ENCODE measurements at places on chromosomes 3 and 15.

DNA sequence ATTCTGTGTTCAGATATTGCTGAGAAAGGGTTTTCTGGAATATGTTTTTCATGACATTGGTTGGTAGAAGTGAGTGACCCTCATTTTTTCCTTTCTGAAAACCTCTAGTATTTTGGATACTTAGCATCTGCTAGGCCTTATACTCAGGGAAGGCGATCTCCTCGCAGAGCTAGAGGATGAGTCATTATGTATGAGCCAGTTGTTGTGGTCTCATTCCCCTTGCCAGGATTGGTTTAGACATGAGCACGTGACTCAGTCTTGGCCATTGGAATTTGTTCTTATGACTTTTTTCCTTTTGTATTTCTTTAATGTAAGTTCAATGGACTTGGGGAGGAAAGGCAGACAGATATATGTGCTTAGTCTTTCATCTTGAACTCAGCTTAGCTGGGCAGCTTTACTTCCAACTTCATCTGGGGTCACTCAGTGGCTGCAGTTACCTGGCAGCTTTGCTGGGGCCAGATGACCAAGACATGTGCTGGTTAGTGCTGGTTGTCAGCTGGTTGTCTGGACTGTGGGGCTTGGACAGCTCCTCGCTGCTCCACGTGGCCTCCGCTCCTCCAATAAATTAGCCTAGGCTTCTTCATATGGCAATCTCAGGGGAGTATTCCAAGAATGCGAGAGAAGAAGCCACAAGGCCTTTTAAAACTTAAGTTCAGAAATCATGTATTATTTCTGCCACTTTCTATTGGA is 207.5 kb downstream of the IL20RB start:
- DNase-seq: no peak

DNA sequence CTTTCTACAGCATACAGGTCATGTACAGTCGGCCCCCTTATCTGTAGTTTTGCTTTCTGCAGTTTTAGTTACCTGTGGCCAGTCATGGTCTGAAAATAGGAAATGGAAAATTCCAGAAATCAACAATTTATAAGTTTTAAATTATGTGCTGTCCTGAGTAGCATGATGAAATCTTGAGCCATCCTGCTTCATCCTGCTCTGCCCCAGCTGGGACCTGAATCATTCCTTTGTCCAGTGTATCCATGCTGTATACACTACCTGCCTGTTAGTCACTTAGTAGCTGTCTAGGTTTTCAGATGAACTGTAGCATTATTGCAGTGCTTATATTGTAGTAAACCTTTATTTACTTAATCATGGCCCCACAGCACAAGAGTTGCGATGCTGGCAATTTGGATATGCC is 44.8 kb downstream of the AP4E1 start:
- no peak for DNase-seq

DNA sequence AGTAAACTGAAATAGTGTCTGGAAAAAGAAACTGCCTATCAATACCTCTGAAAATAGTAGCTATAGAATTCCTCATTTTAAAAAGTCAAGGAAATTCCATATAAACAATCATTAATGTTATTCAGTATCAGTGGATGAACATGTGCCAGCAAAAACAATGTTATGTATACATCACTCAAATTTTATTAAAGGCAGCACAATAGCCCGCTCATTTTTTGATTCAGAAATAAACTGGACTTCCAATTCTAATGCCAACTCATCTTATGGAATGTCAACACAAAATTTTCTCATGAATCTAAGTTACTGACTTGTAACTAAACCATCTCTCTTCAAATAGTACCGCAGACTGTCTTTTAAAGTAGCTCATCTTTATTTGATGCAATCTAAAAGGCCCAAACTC is 19.0 kb downstream of the THBS1 start:
- no peak for DNase-seq

DNA sequence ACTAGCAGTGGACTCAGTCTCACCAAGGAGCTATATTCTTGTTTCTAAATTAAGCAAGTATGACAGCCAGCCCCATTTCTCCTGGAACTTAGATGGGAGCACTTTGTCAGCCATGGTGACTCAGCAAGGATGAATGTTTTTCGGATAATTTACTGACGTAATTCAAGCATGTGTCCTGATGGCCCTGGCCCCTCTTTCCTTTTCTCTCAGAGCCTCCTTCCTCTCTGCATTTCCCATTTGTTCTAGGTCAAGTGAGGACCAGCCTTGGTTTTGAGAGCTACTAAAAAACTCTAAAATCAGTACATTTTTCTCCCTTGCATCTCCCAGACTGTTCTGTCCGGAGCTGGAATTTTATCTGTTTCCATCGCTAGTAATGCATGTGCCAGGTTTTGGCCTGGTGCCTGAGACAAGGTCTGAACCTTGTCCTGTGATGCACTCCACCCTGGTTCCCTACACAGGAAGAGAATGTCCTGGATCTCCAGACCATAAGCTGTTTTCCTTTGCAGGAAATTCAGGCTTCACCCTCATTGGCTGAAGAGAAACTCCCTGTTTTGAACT is 256.6 kb upstream of the ROPN1 start:
- DNase-seq: no peak

- DNase-seq: no peak
Measured at GRCh38 chr3:171967137-171967783, 72.1 kb upstream of the FNDC3B start.

DNA sequence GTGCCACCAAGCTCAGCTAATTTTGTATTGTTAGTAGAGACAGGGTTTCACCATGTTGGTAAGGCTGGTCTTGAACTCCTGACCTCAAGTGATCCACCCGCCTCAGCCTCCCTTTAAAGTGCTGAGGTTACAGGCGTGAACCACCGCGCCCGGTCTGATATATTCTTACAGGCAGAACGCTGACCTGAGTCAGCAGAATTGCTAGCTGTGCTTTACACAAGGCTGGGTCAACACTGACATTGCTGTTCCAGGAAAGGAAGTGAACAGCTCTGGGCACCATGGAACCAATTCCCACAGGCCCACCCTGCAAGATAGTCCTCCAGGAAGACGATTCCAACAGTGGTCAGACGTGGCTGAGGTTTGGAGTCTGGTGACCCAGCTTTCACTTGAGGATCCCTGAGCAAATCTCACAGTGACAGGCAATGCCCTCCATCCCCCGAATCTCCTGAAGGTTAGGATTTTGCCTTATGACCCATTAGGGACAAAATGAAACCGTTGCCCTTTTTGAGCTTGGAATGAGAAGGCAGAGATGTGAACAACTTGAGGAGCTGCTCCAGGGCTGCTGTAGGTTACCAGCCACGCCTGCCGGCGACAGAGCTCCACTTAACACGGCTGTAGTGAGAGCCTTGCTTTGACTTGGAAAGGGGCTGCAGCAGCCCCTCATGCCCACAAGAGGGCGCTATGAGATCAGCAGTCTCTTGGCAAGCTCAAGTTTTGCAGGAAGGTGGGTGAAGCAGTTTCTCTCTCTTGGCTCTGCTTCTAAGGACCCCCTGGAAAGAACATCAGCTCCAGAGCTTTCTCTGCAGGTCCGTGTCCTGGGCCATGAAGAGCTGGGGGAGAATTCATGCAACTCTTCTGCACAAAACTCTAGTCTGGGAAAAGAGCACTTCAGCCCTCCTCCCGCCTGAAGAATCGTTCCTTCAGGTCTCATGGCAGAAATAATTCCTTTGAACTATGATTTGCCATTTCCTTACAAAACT is 74.1 kb downstream of the SENP2 start:
- DNase-seq: peak; percentile 76

- no peak for DNase-seq
Measured at GRCh38 chr3:7290077-7290825, 429.3 kb downstream of the GRM7 start.

GRCh38 chr3:135690664-135691063 is 274.9 kb upstream of the PPP2R3A start:
- DNase-seq: no peak

GRCh38 chr3:15330031-15330596 is 2.3 kb downstream of the SH3BP5 start:
- DNase-seq: no peak

DNA sequence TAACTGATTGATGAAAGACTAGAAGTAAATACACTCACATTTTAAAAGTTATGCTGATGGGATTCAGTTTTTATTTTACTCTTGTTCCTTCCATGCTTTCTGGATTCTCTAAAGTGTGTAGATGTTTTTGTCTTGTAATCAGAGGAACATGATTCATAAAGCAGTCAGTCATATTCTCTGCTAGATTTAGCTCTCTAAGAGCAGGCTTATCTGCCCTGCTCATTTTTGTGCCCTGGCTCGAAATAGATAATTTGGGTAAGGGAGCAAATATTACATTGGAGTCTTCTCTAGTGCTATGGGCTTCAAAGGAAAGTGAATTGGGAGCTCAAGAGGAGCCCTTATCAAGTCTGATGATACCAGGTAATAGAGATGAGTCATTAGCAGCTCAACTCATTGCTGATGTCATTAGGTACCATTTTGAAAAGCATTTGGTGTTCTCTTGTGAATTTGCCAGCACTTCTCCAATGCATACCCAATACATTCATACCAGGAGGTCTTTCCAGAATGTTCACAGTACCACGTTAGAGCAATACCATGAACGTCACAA is 27.7 kb downstream of the SACM1L start:
- DNase-seq: no peak

DNA sequence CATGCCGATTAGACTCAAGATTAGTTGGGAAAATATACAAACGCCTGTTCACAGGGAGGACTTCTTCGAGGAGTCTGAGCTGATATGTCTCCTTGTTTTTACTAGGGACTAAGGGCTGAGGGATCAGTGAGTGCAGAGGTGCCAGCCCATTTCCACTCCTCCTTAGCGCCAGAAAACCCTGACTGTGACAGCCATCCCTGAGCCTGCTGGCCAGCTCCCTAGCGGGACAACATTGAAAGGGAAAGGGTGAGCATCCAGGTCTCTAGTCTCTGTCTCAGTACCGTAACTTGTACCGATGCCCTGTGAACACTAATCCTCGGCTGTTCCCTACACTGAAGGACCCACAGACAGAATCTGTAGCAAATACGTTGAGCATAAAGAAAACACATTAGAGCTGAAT is 243.4 kb downstream of the WNT5A start:
- DNase-seq: no peak

- no peak for DNase-seq
Measured at GRCh38 chr3:154119951-154120350, 1.2 kb upstream of the ARHGEF26 start.

GRCh38 chr3:19711160-19711782 is 222.7 kb downstream of the EFHB start:
- DNase-seq: no peak

DNA sequence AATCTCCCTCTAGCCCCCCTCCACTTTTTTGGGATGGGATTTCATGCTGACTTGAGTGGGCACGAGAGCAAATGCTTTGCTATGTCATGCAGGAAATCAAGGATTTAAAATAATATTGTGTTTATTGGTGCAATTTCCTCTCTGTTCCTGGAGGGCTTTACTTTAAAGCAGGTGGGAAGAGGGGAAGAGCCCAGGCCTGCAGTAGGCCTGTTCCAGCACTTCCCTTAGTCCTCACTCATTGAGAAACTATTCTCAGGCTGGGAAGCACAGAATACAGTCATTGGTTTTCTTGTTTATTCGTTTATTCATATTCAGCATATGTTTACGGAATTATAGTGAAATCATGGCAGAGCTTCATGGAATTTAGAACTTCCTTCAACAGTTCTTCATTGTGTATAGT is 41.7 kb upstream of the SPSB4 start:
- DNase-seq: no peak

DNA sequence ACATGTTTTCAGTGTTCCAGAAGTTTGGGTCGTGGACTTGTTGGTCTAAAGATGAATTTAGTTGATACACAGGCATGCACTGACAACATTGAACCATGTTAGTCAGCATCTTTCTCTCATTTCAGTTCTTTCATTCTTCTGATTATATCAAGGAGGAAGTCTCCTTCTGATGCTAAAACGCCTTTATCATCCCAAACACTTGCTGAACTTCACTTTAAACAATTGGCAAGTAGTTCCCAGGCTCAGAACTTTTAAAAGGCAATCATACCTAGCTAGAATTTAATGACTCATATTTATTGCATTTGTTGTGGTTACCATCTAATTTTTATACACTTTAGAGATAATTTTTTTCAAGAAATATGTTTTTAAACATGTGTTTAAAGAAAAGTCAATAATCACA is 15.9 kb downstream of the LMCD1 start:
- no peak for DNase-seq

DNA sequence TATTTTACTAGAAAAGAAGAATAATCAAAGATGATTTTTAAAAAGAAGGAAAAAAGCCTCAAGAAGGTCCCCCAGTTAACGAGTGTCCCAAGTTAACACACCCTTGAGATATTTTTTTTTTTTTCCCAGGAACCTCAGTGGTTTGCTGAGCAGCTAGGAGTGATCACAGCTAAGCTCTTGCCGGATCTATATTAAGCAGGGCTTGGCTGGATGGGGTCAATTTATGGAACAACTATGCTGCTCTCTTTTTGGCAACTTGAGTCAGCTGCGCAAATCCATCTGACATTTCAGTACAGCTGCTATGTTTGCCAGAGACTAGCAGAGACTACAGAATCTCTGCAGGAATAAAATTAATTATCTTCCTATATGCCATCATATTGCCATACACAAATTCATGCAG is at the start of gene LMOD3:
Gene LMOD3 (minus strand): TSS at position 193 of the 400 bp plus-strand sequence. CDS start 209 bp downstream, outside the sequence.
- DNase-seq: no peak

DNA sequence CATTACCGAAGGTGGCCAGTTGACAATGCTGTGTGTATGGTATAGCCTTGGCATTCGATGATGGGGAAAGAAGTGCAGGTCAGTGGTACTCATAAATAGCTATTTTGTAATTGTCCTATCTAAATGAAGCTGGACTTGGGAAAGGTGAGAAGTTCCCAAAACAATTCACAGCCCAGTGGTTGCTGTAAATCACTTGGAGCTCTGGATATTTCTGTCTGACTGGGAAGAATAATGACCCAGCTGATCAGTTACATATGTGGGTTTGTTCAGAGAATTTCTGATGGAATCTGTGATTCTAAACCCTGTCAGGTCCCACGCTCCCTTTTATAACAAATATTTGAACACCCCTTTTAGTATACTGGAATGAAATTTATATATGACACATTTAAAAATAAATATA is 133.9 kb upstream of the PFN2 start:
- no peak for DNase-seq

All from occipital lobe (tissue), 3 donors.